SHP77 (cell line): ENCODE measurements at places on chromosomes 4 and X.

DNA sequence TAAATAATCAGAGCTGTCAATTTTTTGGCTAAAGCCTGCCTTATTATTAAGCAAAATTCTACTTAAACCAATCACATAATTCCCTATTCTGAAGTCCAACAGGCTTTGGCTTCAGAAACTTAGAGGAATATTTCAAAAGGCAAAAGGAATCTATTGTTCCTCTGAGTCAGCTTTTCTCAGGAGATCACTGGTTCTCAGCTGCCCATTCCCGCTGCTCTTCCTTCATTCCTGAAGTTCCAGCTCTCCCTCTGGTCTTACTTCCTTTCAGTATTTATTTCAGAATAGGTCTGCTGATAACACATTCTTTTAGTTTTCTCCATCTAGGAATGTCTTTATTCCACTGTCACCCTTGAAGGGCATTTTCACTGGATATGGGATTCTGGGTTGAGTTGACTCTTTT lies 133.7 kb downstream of the SOWAHB start:
- no peak for DNase-seq

DNA sequence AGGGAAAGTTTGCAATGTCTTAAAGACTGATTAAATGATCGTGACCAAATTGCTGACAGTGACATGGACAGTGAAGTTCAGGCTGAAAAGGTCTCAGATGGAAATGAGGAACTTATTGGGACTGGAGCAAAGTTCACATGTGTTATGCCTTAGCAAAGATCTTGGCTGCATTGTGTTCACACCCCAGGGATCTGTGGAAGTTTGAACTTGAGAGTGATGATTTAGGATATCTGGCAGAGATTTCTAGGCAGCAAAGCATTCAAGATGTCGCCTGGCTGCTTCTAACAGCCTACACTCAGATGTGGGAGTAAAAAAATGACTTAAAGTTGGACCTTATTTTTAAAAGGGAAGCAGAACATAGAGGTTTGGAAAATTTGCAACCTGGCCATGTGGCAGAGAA lies 21.4 kb downstream of the SCARB2 start:
- no peak for DNase-seq

DNA sequence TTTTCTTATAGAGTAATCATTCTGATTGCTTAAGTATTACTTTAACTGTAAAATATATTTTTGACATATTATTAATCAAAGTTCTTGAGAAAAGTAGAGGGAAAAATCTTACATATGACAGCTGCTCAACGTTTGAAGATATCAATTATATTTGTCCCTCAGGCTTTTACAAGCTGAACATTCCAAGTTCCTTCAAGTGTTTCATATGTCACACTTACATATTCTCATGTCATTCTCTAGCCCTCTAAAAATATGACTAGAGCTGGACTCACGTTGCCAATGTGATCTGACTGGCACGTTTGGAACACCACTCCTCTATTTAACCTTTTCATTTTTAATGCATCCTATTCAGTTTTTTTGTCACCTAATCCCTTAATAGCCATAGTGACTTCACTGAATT lies 492.9 kb downstream of the PCDH18 start:
- DNase-seq, result no peak

GRCh38 chrX:45803383-45803921 lies 602.8 kb upstream of the DIPK2B start:
- no peak for DNase-seq

DNA sequence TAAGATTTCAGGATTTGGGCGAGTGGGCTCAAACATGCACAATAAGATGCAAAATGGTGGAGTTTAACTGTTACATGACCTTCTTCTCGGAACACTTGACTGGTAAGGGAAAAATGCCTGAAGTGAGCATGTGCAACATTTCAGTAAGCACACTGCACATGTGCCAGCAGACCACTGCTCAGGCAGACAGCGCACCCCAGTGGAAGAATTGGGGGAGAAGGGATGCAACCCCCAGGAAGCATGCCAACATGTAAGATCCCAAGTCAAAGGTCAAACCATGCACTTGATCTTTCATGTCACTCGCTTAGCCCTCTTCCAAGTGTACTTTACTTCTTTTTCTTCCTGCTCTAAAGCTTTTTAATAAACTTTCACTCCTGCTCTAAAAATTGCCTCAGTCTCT lies 256.3 kb downstream of the CENPC start:
- peak; percentile 12 for DNase-seq

- peak; percentile 12 for DNase-seq
These were observed 35.7 kb downstream of the ACE2 start for GRCh38 chrX:15564981-15565579.
